Right ventricle myocardium superior (tissue), 1 donor: ENCODE measurements at places on chromosomes 5 and 9. TPM values are rescaled to one million over a fixed set of nuclear protein-coding genes. Genes with fewer than 3 reads are reported as not detected.

GABBR2 gene
- total RNA-seq: 0.30 TPM

IDNK gene
- 4.9 TPM for total RNA-seq

ZNF883 gene
- 5.7 TPM for total RNA-seq

PPP2R2B gene
- 0.19 TPM for total RNA-seq

IRGM gene
- total RNA-seq: not detected

ESM1 gene
- total RNA-seq: not detected

ACER2 gene
- total RNA-seq: 3.4 TPM

CCDC152 gene
- total RNA-seq: 0.56 TPM

SYK gene
- 6.5 TPM for total RNA-seq

- peak; percentile 42 for DNase-seq
Observed at GRCh38 chr5:147688656-147689356, 93.7 kb downstream of the JAKMIP2 start.

DNA sequence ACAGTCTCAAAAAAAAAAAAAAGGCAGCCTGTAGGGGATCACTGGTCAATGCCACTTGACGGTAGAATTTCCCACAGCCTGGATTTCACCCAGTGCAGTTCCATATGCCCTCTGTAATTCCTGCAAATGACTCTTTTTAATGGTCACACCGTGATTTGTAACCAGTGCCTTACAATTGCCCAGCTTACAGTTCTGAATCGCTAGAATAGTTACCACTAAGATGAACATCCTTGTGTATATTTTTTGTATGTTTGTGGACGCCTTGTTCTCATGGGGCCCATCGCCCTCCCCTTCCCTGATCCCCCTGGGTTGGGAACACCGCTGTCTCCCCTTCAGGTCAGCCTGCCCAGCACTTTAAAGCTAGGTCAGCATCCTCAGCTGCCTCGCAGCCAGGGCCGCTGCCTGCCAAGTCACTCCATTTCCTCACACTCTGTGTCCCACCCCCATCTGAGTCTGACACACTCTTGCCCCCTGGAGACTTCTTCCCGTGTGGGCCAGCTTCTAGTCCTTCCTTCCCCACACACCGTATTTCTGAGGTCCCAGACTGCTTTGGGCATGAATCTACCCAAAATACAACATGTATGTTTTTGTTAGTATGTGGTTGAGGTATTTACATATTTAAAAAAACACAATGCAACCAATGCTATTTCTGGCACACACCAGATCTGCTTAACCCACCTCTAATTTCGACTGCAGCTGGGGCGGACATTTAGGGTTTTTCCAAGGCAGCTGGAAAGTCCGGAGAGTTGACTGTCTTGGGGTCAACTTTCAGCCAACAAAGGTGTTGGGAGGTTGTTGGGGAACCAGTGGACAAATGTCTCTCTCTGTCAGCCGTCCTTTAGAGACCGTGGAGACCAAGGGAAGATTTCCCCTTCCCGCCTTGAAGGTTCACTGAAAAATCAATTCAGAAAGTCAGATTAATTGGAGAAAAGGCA lies 120.5 kb upstream of the NEK6 start:
- peak; percentile 51 for DNase-seq

DNA sequence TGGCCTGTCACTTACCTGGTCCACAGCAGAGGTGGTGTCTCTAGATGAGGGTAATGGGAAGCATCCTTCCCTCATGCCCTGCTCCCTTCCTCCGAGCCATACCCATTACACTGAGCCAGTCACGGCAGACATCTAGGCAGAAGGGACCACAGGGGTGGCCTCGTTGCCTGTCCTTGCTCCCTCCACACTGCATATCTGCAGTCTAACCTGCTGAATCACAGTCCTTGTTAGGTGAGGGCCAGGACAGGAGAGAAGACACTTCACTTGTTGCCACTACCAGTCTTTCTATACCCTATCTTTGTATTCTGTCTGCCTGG lies 18.4 kb upstream of the SPINK4 start:
- no peak for DNase-seq

DNA sequence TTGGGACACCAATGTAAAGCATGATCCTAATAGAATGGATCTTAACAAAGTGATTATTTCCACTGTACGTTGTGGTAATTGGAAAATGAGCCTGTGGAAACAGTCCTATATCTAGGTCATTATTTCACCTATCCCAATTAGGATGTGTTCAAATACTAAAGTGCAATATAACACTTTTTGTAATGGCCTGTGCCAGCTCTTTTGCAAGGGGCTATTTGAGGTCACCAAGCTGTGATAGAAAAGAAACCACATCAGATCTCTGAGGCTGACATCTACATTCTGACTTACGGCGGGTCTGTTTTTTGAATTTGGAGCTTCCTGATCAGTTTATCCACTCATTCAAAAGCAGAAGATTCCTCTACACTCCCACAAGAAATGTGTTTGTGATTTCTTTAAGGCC lies 150.0 kb downstream of the TLE1 start:
- no peak for DNase-seq

DNA sequence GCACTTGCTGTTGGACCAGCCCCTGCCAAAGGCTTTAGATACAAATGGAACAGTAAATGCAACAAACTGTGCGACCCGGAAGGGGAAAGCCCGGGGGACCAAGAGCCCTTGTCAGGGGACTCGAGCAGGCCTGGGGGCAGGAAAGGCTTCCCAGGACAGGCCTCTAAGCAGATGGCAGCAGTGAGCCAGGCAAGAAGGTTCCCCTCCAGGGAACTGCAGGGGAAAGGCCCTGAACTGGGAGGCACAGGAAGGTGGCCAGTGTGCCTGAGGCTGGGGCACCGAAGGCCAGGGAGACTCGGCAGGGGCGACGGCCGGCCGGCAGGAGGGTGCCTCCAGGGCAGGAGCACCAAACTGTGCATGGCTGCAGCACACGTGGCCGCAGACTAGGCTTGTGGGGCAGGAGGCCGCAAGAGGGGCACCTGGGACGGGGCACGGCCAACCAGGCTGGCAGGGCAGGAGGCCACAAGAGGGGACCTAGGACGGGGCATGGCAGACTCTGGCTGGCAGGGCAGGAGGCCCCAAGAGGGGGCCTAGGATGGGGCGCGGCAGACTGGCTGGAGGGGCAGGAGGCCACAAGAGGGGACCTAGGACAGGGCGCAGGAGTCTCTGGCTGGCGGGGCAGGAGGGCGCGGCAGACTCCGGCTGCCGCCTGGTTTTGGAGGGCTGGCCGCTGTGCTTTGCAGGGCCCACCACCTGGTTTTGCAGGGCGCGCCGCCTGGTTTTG lies 10.0 kb downstream of the VAV2 start:
- DNase-seq: no peak

DNA sequence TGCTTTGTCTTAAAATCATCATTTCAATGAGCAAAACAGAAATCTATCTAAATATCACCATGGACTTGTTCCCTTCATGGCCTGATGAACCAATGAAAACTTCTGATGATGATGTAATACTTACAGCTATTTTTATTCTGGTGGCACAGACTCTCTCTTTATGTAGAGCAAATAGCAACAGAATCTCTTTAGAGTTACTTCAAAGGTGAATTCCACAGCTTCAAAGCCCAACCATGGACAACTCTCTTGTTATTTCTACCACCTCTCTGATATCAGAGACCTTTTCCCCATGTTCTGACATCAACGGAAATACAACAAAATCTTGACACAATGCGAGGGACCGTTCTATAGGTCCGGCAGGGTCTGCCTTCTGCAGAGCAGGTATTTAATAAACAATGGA lies 70.1 kb downstream of the RETREG1 start:
- DNase-seq: no peak

DNA sequence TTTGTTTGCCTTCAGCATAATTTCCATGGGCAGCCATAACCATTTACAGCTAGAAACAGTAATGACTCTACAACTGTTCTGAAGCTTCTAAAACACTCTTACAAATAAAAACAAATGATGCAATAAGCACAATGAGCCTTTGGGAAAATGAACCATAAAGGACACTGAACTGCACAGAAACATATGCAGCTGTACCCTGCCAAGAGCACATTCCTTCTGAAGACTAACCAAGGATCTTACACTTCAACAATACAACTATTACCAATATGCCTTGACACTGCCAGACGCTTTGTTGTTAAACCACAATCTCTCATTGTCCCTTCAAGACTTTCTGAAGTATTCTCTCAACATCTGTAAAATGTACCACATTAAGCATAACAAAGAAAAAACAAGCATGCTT lies 104.2 kb upstream of the HMHB1 start:
- DNase-seq: no peak

- DNase-seq: no peak
Observed at GRCh38 chr5:59725392-59725767, 168.1 kb downstream of the PDE4D start.

GRCh38 chr9:110994771-110995241 lies 43.5 kb downstream of the LPAR1 start:
- DNase-seq: no peak

GRCh38 chr9:100355561-100355960 lies 2.8 kb upstream of the TEX10 start:
- no peak for DNase-seq

DNA sequence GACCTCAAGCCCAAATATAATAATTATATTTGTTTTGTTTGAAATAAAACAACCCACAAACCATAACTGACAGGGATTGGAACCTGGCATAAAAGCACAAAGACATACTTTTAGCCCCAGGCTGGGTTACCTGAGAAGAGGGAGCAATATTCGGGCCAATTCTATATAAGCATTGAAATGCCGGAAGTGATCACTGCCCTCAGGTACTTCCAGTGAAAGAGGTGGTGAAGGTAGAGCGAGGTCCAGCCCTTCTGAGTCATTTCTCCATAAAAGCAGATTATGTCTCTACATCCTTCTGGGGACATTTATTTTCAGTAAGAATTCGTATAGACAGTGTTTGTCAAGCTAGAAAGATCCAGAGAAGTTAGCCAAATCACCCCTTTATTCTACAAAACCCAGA lies 59.6 kb downstream of the GCNT4 start:
- DNase-seq: no peak

DNA sequence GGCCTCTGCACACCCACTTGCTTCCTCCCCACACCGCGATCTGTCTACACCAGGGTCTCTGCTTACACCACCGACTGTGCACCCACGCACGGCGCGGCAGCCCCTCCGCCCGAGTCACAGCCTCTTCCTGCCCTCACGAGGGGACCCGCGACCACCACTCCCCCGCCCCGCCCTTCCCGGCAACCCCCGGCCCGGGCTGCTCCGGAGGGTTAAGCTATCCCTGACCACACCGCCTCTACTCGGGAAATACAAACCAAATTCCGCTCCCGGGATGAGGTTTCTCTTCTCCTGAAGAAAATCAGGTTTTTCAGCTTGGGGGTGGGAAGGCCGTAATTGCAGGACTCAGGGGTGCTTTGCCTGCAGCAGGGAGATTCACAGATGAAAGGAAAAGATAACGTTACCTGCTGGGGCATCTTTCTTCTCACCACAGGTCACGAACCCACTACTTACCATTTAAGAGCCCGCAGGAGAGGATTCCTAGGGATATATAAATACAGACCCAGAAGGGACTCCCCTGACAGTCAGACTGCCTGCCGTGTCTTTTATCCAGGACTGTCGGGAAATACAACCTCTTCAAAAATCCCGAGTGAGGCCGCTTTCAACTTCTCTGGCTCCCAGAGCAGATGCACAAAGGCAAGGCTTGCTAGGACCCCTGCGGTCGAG lies 63.5 kb downstream of the ROR2 start:
- no peak for DNase-seq

GRCh38 chr9:16413509-16414016 lies 456.9 kb downstream of the BNC2 start:
- no peak for DNase-seq

DNA sequence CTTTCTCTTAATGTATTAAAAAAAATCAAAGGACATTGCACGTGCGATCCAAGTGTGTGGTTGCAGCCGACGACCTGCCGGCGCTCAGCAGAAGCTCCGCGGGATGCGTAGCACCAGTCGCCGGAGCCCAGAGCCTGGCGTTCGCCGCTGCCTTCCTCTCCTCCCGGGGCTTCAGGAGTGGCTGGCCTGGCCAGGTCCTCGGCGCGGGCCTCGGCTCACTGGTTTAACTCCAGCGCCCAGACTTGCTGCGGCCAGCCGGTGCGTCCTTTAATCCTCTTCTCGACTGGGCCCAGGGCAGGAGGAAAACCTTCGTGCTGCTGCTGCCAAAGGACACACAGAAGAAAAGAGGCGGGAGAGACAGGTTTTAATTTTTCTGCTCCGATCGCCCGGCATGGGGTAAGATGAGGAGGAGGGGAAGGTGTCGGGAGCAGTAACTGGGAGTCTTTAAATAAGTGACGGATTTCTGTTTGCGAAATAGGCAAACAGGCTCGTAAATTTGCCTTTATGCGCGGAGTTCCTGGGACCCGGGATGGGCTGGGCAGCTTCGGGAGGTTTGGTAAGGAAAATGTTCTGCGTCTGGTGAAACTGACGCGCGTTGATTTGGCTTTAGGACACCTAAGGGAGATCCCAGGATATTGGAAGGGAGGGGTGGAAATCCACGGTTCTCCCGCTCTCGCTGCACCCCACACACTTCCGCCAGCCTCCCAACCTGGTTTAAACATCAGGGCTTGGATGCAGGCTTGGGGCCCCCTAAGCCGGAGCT lies 2.3 kb downstream of the HAND1 start:
- no peak for DNase-seq

- DNase-seq: no peak
Observed at GRCh38 chr9:76737154-76737902, 26.9 kb upstream of the PCA3 start.

DNA sequence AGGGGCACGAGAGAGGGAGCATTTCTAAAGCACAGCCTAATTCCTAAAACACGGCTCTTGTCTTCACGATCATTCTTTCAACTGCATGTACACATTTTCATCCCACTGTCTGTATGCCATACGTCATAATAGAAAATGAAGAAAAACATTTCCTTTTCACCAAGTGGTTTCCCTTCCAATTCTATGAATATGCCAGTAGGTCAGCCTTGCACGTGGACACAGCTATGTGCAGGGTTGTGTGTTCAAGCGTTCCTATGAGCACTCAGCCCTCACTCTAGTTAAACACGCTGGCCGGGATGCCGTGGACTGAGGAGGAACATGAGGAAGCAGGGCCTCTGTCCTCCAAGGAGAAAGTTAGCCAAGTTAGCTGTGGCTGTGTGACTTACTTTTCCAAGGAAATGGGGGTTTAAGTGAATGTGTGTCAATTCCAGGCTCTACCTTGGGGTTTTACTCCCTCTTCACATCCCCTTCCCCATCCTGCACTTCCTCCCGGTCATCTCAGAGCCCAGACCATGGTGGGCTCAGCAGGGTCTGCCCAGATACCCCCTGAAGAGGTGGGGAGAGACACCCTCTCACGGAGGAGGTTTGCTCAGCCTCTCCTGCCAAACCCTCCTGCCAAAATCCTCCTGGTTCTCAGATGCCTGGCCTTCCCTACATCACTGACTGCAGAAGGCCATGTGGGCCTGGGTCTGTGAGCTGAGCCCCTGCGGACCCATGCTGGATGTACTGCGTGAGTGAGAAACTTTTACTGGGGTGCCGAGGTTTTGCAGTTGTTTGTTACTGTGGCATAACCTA lies 230.6 kb downstream of the FSTL4 start:
- no peak for DNase-seq

DNA sequence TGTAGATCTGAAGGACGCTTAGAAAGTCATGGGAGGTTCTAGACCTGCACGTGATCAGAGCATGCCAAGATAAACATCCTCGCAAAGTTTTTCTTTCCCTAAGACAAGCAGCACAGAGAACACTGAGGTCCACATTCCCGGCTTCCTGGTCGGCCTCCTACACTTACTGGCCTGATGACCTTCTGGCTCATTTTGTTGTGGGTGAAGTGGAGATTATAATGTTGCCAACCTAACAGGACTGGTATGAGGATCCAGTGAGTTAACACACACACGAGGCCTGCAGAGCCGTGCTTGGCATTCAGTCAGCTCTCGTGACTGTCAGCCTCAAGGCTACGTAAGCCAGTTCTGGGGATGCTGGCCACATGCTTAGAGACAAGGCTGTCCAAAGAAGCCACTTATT lies 186.0 kb downstream of the TENT4A start:
- DNase-seq: no peak
